Caki2 (cell line): ENCODE measurements at places on chromosomes 13 and 19. TPM values are rescaled to one million over a fixed set of nuclear protein-coding genes. Genes with fewer than 3 reads are reported as not detected.

DNA sequence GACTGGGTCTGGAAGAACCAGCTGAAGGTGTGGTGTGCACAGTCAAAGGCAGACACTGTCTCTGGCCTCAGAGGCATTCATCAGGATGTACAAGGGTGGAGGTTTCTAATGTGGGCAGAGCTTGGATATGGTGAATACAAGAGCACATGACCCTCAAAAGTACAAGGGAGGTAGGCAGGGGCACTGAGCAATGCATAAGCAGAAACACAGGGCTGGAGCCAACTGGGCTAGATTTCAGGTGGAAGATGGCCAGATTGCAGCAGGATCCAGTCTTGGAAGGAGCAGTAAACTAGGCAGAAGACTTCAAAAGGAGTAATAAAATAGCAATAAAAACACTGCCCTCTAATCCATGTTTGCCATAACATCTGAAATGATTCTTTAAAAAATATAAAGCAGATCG, 417.1 kb downstream of the OLFM4 start:
- DNase-seq, result no peak

DNA sequence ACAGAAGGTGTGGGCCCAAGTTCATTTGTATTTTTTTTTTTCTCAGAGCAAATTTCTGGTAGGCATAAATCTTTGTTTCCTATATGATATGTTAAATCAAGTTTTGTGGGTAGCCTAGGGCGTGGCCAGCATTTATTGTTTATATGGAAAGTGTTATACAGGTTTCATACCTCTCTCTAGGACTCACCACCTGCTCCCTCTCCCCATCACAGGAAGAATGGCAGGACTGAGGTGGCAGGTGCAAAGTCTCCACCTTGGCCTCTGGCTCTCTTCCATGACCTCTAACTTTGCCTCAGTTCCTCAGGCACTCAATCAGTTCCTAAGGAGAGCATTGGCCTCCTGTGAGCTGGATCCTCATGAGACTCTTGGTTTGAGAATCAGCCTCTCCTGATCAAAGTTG, 172.3 kb upstream of the TSC22D1 start:
- no peak for DNase-seq

GRCh38 chr19:35346193-35347052, 1.3 kb upstream of the FFAR1 start:
- no peak for DNase-seq

DNA sequence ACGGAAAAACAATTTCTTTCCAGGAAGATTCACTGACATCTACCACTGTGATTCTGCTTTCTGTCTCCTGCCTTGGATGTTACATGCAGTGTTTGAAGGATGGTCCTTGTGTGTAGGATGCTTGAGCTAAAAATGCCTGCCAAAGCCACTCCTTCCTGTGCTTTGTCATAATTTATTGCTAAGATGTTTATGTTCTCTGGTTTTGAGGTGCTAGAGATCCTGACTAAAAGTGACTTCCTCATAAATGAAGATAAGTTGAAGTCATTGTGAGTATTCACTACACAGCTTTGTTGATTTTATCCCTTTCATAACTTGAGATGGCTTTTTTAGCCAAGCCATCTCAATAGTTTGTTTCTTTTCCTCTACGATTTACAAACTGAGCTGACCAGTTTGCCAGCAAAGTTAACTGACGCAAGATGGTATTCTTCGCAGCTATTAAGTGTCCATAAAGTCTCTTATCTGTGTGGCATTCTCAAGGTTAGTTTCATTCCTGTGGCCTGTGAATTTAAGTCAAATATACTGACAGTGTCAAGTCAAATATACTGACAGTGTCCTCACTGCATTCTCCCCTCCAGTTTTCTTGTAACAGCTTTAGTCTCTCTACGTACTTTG, 15.7 kb upstream of the FBXL3 start:
- no peak for DNase-seq

The PSPN gene
- total RNA-seq, result 0.07 and 0.17 TPM in 2 replicates

The ABCC4 gene
- 14.4 and 21.6 TPM in 2 replicates for total RNA-seq
